ENCODE measurements at places on chromosomes 11 and 22.

DNA sequence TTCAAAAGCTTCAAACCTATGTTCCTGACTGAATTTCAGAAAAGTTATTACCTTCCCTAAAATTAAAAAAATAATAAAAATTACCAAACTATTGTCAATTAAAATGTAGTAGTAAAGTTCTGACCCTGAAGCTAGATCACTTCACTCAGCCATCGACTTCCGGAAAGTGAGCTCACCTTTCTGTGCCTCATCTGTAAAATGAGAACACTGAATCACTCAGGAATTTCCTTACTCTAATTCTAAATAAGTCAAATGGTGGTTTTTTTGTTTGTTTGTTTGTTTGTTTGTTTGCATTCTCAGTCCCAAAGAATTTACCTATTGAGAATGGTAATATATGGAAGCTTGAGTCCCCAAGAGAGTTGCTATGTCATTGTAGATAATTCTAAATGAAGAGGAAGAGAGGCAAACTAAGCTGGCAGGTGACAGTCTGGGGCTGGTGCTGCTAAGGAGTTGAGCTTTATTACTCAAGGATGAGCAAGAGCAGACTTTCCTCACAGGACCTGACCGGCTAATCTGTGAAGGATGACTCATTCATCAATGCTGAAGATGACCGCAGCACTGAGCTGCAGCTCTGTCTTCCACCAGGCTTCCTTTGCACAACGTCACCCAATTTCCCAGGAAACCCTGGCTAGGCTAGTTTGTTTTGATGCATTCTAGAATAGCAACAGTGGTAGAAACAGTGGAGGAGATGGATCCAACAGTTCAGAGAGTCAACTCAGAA, 248.8 kb downstream of the RAB38 start:
- no peak for DNase-seq

DNA sequence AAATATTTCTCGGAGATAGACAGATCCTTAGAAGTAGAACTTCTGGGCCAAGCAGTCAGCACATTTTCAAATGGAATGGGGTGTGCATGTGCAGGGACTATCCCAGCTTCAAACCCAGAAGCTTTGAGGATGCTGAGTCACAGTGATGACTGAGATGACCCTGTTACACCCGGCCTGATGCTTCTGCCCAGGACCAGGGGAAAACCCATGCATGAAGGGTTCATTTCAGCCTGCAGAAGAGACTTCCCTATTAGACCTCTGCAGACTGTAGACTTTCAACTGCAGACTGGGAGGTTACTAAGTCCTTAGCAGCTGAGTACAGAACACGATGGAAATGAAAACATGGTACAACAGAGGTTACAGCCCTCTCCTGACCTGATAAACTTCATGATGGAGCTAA, 3.6 kb upstream of the OR2AT4 start:
- DNase-seq, result no peak

GRCh38 chr11:42175203-42175602, 715.8 kb upstream of the LRRC4C start:
- DNase-seq, result no peak

GRCh38 chr11:111472228-111472627, 40.0 kb downstream of the BTG4 start:
- DNase-seq, result no peak

DNA sequence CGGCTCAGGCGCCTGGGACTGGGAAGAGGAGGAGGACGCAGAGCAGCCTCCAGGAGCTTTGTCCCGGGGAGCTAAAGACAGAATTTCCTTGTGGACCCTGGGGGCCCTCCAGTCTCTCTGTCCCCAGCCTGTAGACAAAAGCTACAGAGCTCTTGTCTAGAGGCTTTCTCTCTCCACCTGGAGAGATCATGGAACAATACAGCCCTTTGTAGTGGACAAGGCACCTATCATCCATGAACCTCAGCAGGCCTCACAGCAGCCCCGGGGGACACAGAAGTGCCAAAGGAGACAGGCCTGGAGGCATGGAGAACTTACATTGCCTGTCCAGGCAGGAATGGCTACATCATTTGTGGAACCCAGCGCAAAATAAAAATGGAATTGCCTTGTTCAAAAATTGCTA, 55.7 kb upstream of the TTLL12 start:
- no peak for DNase-seq

DNA sequence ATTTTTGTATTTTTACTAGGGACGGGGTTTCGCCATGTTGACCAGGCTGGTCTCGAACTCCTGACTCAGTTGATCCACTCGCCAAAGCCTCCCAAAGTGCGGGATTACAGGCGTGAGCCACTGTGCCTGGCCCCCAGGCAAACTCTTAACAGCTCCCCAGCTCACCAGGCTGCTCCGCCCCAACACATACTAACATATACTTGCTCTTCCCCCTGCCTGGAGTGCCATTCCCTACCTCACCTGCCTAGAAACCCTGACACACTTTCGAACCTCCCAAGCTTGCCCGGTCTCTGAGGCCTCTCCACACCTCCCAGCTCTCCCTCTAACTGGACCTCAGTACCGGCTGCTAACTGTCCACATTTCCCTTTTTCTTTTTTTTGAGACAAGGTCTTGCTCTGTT, 8.5 kb downstream of the MAP4K2 start:
- DNase-seq, result no peak

DNA sequence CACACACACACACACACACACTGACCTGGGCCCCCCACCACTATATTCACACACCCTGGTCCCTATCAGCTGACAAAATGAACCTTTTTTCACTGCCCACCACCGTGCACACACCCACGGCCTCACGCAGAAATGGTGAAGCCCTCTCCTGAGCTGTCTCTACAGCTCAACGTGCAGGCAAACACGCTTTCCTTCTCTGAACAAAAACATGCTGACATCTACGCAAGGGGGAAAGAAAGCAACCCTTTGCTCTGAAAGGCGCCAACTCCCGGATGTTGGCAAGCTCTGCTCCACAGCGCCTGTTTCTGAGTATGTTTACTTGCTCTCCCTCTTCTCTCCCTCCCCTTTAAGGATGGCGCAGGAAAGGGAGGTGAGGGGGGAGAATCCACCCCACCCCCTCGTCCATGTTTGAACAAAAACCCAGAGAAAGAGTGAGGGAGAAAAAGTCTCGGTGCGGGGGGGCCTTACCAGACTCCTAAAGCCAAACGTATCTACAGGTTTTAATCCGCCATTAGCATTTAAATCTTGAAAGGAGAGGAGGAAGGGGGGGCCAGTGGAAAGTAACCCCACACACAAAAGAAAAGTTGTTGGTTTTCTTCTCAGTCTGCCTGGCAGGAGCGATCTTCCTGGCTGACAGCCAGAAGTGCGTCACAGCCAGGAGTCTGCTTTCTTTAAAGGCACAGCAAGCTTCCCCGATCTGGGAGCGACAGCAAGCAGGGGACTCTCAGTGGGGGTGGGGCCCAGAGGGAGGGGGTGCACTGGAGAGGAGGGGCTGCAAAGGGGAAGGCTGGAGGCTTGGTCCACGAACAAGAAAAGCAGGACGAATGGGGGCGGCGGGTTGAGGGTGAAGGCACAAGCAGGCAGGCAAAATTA, 39.6 kb downstream of the NUMA1 start:
- peak; percentile 96 for DNase-seq

DNA sequence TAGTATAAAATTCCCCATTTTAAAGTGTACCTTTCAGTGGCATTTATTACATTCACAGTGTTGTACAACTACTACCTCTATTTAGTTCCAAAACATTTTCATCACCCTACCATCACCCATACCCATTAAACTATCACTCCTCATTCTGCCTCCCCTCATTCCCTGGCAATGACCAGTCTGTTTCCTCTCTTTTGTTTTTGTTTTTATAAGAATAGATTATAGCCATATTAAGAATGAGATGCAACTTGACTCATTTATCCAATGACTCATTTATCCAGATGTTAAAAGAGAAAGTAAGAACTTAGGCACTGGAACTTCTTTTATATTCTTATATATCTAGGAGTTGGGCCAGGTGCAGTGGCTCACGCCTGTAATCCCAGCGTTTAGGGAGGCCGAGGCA, 156.3 kb downstream of the FAT3 start:
- no peak for DNase-seq

- no peak for DNase-seq
Observed at GRCh38 chr11:114622858-114623257, 27.3 kb upstream of the NXPE4 start.

Data from DMS79 (cell line).